Activated CD4-positive, alpha-beta T cell treated with anti-CD3 and anti-CD28 coated beads, Interleukin-2, amount 50 U/mL, for 4 hours (primary cell): ENCODE measurements at places on chromosomes 2 and 18.

- DNase-seq, result no peak
Observed at GRCh38 chr18:63157293-63158011, 162.1 kb downstream of the BCL2 start.

DNA sequence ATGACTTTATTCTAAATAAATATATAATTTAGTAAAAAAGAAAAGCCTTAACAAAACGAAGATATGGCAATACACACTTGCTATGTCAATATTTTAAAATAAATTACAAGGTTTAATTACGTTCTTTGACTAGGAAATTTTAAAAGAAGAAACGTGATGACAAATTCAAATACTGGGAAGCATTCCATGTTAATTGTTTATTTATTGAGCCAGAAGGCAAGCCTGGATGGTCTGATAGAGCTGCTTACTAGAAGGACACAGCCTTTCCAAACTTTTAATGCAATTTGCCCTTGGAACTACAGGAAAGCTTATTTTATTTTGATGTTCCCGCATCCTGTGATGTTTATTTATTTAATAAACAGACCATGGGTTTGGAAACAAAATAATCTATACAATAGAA lies 33.4 kb upstream of the DSEL start:
- no peak for DNase-seq

DNA sequence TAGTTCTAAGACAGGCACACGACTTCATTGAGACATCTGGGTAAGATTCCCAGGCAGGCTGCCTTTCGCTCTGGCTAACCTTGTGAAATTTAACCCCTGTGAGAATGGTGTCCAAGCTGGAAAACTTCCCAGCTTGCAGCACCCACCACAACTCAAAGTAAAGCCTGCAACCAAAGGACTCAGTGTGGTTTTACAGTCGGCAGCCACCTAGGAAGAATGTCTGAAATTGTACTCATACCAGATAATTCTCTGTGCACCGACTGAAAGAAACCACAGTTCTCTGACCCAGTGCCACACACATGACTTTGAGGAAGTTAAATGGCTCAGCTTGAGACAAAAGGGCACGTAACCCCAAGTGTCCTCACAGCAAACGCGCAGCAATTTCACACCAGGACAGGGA lies 125.7 kb downstream of the RBMS1 start:
- no peak for DNase-seq

DNA sequence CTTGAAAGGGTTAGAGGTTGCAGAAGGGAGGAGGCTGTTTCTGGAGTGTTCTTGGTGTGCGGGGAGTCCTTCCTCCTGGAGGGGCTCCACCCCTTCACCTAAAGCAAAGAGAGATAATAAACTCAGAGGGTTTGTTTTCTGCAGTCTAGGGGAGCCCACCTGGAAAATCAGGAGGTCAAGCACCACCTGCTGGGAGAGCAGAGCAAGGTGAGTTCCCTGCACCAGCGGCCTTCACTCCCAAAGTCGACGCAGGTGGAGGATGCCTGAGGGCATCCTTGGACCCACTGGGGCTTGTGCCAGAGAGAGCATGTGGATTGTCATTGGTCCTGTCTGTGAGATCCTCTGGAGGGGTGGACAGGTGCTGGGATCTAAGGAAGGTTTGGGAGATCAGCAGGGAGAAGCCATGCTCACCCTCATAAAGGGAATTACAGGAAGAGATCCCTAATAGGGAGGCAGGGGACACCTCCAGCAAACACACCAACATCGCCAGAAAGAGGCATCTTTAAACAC lies 116.7 kb downstream of the KCNF1 start:
- DNase-seq, result no peak

DNA sequence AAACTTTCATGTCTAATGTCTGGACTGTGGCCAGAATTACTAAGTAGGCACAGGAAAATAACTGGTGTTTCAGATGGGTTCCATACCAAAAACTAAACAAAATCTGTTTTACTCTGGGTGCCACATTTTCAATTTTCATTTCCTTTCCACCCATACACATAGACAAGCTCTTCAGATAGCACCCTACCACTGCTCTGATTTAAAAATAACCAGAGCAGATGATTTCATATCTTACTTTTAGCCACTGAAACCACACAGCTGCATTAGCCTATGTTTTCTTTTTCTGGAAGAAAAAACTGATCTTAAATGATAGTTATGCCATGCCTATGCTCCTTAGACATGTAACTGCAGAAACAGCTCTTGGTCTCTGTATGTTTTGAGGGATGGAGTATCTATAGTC lies 647.6 kb downstream of the CPS1 start:
- DNase-seq, result no peak

- no peak for DNase-seq
Observed at GRCh38 chr18:65755616-65756015, 4.8 kb downstream of the CDH7 start.

GRCh38 chr2:29304399-29305060 lies 189.3 kb downstream of the CLIP4 start:
- DNase-seq, result no peak

DNA sequence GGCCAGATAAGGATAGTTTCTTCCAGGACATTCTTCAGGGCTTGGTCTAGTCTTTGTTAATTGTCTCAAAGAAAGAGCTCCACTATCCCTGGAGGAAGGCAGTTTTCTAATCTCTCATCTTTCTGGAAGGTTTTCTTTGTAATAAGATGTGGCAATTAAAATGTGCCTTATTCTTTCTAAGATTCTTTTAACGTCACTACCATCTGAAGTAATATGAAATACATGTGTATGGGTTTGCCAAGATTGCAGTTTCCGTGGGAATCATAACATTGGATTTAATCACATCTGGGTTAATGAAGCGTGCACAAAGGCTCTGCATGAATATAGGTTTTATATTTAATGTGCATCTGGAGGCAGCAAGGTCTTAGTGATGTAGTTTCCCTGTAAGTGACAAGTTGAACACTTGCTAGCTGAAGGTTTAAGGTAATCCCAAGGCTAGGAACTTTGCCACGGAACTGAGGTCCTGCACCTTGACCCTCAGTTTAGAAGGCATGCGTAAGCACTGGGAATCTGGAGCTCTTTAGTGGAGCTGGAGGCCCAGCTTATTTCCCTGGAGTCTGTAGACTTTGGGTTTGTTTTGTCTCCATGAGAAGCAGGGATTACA lies 25.7 kb downstream of the DIS3L2 start:
- DNase-seq, result no peak

DNA sequence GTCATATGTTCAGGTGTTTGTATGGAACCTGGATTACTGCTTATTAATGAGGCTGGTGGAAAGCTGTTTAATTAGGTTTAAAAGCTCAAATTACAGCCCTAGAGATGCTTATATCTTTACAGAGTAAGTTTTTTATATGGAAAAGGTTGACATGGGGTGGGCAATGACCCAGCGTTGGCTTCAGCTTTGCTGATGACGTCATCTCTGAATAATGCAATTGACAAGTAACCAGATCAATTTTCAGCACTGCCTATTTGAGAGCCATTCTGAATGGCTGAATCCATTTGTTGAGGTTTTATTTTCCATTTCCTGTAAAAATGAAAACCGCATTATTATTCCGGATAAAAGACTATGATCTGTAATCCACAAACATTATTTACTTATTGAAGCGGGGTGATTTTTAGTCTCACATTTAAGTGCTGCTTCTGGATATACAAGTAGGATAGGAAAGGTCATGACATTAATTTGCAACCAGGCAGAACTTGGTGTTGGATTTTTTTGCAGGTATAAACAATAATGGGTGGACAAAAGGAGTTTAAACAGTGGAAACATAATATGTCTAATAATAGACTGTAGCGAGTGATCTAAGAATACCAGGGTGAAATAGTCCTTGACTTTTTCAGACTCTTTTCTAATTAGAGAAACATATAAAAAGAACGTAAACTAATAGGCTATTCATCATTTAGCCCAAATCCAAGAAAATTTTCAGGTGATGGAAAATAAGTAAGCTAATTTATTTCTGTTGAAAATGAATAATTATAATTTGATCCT lies 2.7 kb downstream of the PPP1R1C start:
- DNase-seq, result no peak

DNA sequence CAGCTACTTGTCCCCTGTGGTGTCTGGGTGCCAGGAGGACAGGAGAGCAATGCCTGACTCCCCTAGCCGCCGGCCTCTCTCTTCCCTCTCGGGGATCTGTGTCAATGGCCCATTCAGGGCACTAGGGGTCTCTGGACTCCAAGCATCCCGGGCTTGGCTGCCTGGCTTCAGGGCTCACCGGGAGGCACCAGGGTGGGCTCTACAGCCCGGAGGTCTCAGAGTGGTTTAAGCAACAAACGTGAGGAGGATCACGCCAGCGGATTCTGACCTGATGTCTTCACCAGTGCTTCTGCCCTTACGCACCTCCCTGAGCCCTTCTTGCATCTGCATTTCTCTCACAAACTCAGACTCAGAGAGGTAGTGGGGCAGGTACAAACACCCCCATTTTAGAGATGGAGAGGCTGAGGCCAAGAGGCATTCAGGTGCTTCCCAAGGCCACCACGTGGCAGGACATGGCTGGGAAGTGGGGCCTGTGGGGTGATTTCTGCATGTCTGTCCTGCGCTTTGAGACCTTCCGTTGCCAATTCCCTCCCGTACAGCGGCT lies 243.0 kb downstream of the CELF4 start:
- DNase-seq, result no peak

- no peak for DNase-seq
Observed at GRCh38 chr18:11260961-11261461, 111.6 kb upstream of the PIEZO2 start.

GRCh38 chr2:24675338-24675737 lies 117.9 kb downstream of the PTRHD1 start:
- no peak for DNase-seq

DNA sequence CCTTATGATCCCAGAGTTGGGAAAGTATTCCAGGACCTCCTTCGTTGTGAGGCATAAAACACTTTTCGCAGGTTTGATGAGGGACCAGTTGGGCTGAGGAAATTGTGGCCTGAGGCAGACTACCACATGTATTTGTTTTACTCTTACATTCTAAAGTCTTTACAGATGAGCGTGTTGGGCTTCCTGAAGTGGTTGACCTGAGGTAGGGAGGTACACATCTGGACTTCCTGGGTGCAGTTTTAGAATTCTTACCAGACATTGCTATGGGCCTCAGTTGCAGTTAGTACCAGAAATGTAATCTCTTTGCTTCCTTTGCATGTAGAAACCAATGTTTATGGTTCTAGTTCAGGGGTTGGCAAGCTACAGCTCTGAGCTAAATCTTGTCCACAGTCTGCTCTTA lies 48.7 kb downstream of the COA5 start:
- no peak for DNase-seq

- no peak for DNase-seq
Observed at GRCh38 chr18:27921392-27921791, 255.5 kb downstream of the CDH2 start.

GRCh38 chr2:172063446-172063845 lies 21.9 kb upstream of the DLX1 start:
- no peak for DNase-seq

GRCh38 chr2:188526701-188527100 lies 235.0 kb downstream of the GULP1 start:
- DNase-seq, result no peak

- DNase-seq, result no peak
Observed at GRCh38 chr2:218394298-218395089, 5.2 kb upstream of the CTDSP1 start.

- DNase-seq, result no peak
Observed at GRCh38 chr18:38602341-38602740, 1036.7 kb upstream of the CELF4 start.

- no peak for DNase-seq
Observed at GRCh38 chr2:155080373-155080772, 381.9 kb downstream of the KCNJ3 start.

DNA sequence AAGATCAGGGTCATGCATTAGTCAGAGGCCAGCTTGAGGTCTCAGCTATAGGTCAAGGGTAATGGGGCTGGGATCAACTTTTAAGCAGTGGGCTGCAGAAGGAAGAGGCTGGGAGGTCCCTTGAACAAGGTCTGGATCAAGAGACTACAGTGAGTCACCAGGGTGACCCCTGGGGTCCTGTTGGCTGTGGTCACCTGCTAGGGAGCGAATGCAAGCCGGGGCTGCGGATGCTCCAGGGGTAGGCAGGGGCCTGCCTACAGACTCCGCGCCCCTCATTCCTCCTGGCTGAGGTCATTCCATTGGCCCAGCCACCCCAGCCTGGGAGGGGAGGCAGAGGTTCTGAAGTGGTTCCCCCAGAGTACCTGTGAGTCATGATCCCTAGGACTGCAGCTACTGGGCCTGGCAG lies 110.4 kb downstream of the CYP26B1 start:
- no peak for DNase-seq

DNA sequence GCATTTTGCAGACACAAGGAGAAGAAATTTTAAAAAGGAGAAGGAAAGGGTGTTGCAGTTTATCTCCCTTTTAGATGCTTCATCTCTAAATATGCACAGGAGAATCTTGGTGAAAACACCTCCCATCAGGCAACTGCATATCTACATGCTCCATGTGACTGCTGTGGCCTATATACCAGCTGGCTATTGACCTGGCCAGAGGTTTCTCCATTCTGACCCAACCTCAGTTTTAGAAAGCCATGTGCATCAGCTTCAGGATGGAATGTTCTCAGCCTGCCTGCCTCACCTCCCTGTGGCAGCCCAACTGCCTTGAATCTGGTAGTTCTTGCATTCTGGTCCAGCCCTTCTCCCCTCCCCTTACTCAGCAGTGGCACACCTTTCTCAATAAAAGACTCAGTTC lies 1958.8 kb upstream of the CELF4 start:
- DNase-seq, result no peak
